ENCODE measurements at places on chromosomes 4 and X.

GRCh38 chrX:66912417-66912816 lies 273.5 kb upstream of the EDA2R start:
- no peak for DNase-seq

GRCh38 chr4:24991015-24991414 lies 39.7 kb downstream of the LGI2 start:
- DNase-seq: no peak

DNA sequence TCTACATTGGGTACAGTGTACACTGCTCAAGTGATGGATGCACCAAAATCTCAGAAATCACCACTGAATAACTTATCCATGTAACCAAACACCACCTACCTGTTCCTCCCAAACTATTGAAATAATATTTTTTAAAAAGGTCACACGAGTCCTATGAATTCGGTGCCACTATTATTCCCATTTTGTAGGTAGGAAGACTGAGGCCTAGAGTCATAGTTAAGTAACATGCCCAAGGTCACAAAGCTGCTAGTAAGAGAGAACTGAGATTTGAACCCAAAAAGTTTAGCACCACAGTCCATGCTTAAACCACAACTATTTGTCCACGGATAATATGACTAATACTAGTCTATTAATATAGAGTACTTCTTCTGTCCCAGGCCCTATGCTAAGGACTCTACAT lies 2.7 kb downstream of the ARHGEF6 start:
- DNase-seq: no peak

- DNase-seq: no peak
These were observed 115.6 kb downstream of the SPANXA1 start for GRCh38 chrX:141468940-141469339.

- DNase-seq: no peak
These were observed 98.8 kb downstream of the CDS1 start for GRCh38 chr4:84681486-84682274.

- no peak for DNase-seq
These were observed 4.2 kb downstream of the MID2 start for GRCh38 chrX:107829878-107830277.

- no peak for DNase-seq
These were observed 48.8 kb upstream of the SHOX start for GRCh38 chrX:581720-582298.

DNA sequence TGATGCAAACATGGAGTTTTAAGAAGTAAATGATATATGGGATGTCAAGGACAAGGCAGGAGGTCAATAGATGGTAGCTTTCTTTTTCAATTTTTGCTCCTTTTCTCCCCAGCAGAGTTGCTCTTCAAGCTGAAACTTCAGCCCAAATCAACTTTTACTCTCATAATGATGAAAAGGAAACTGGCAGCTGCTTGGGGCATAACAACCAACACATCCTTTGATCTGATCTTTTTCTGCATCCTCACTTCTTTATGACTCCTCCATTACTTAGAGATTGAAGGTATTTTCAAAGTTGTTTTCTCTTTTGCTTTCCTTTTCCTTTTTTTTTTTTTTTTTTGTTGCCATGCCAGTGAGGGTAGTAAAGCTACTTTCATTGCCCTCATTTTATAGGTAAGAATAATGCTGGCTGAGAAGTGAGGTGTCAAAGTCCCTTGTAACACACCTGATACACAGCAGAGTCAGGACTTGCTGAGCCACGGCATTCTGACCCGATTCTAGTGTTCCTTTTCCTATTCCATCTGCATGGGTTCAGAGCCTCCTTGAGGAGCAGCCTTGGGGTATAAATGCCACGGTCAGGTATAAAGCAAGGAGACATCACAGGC lies 26.9 kb downstream of the SLC2A9 start:
- no peak for DNase-seq

- no peak for DNase-seq
These were observed 452.3 kb downstream of the ZIC3 start for GRCh38 chrX:138018145-138018799.

- no peak for DNase-seq
These were observed 37.0 kb downstream of the FNIP2 start for GRCh38 chr4:158805635-158806471.

- no peak for DNase-seq
These were observed 79.7 kb downstream of the SHROOM2 start for GRCh38 chrX:9865804-9866472.

GRCh38 chr4:83114576-83114975 lies at the start of gene PLAC8:
TSS of gene PLAC8 (minus strand) at chr4:83114729. CDS start at chr4:83107921, 6,808 bp downstream.
- DNase-seq: no peak

DNA sequence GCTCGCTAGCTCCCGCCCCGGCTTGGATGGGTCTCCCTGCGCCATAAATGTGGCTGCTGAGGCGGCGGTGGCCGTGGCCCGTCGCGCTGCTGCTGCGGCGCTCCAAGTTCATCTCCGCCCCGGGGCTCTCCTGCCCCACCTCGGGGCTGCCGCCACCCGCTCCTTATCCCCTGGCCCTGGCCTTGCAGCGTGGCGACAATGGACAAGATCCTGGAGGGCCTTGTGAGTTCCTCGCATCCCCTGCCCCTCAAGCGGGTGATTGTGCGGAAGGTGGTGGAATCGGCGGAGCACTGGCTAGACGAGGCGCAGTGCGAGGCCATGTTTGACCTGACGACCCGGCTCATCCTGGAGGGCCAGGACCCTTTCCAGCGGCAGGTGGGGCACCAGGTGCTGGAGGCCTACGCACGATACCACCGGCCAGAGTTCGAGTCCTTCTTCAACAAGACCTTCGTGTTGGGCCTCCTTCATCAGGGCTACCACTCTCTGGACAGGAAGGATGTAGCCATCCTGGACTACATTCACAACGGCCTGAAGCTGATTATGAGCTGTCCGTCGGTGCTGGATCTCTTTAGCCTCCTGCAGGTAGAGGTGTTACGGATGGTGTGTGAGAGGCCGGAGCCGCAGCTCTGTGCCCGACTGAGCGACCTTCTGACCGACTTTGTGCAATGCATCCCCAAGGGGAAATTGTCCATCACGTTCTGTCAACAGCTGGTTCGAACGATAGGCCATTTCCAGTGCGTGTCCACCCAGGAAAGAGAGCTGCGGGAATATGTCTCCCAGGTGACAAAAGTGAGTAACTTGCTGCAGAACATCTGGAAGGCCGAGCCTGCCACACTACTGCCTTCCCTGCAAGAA lies 763 bp downstream of the USP38 start:
- DNase-seq: no peak

- DNase-seq: no peak
These were observed 70.8 kb downstream of the STIM2 start for GRCh38 chr4:26931451-26931850.

DNA sequence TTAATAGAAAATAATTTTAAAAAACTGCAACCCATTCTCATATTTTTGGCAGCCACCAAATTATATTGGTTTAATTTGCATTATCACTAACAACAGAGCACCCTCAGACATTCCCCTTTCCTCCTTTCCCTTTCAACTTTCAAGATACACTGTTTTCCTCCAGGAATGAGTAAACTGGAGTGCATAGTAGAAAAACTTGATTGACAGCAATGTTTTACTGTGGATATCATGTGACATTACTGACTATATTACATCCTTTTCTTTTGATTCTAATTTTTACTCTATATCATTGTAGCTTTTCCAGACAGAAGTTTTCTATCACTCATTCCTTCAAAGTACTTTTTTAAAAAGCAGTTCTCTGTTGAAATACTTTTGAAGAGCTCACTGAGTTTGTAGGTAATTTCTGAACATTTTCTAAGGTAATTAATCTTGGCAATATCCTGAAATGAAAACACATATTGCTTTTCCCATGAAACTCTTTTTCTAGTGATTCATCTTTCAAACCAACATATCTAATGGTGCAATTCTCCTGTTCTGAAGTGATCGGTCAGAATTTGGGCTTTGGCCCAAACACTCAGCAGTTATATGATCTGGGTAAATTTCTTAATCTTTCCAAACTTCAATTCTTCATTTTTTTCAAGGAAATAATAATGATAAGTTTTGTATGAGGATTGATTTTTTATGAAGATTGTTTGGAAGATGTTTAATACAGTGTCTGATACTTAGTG lies 920.4 kb upstream of the EPHA5 start:
- DNase-seq: no peak

DNA sequence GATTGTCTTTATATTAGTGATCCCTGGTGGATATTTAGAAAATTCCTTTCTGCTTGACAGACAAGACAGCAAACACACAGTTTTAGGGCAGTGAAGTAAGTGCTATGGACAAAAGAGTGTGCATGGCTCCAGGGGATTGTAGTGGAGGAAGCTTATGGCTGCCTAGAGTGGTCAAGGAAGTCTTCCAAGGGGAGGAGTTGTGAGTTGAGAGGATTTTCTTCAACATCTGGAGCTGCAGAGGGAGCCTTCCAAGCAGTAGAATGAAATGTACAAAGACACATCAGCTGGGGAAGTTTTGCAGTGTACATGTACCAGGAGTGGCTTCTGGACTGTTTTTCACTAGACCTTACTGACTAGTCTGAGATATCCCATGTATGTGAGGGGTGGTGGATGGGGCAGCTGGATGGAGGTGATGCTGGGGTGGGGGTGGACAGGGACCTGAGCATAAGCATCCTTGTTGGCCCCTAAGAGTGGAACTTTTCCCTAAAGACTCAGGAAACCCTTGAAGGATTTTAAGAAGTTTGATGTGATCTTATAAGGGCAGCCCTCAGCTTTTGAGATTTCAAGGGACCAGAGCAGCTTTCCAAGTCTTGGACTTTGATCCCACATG lies 160.5 kb upstream of the TAPT1 start:
- DNase-seq: no peak

DNA sequence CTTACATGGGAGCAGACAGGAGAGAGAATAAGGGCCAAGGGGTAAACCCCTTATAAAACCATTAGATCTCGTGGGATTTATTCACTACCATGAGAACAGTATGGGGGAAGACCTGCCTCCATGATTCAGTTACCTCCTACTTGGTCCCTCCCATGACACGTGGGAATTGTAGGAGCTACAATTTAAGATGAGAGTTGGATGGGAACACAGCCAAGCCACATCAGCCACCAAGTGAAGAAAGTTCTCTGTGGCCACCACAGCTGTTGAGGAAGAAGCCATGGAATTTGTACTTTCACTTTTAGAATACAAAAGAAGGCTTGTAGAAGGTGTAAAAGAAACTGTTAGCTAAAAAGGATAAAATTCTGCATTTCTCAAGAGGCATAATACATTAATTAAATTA lies 67.0 kb upstream of the CXorf51A start:
- DNase-seq: no peak

DNA sequence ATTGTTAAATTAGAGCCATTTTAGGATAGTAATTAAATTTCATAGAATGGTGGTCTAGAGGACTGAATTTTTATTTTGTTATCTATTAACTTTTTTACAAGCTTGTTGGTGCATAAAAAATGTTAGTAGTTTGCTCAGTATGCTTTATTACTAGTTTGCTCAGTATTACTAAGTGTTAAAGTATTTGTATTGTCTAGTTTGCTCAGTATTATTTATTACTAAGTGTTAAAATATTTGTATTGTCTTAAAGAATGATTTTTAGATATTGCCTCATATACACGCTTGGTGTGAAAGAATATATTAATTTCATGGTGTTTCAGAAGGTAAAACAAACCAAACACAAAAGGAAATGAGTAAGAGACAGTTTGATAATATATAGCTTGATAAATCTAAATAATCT lies 268.4 kb upstream of the MAGEB18 start:
- DNase-seq: no peak

DNA sequence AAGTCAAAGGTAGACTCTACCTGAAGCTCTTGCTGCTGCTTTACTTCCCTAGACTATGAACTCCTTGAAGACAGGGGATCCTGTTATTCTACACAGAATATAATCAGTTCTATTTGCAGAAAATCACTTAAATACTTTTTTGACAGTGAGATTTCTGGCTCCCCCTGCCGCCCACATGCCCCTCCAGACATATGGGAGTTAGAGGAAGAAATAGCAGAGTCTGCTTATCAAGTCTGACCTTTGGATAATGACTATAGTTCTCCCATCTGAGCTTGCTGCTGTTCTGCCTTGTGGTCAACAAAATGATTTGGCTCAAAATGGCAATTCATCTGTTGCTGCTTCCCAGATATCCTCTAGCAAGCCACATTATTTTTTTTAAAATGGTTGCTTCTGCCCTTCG lies 101.1 kb downstream of the ENOX2 start:
- no peak for DNase-seq

- DNase-seq: no peak
These were observed 2726.8 kb downstream of the PCDH7 start for GRCh38 chr4:33446953-33447352.

GRCh38 chr4:72994670-72995069 lies 74.8 kb downstream of the COX18 start:
- no peak for DNase-seq

DNA sequence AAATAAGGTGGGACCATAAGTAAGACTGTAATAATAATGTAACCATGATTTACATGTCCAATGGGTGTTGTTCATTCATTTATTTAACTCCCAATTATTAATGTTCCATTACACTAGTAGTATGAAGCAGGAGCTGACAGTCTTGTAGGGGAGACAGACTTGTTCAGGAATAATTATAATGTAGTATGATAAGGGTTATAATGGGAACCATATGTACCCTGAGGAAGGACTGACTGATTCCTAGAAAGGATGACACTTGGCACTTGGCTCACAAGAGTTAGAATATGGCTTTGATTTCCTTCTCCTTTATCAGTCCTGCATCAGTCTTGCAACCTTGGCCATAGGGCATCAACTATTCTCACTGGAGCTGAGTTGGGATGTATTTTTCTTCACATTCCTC lies 24.2 kb downstream of the PCDH7 start:
- no peak for DNase-seq

DNA sequence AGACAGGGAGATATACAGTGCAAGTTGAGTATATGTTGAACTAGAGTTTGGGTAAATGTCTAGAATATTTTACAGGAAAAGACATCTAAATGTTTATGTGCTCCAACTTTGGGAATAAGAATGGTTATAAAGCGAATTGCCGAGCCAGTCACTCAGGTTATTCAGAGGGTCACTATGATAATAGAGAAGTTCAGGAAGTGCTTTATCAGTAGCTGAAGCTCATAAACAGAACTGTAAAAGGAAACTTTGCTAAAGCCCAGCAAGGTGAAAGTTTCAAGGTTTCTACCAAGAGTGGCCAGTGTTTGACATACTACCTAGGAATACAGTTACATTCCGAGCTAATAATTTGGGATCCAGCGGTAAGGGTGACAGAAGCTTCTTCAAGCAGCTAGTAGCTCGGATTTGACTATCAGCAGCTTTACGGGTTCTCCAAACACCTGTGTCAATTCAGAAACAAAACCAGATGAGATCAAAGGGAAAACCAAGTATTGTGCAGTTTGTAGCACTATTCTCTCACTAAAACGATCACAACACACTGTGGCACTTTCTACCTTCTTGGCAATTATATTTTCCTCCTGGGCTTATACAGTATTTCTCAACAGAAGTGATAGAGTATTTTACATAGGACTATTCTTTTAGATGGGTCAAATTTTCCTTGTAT lies 17.2 kb upstream of the BCLAF3 start:
- no peak for DNase-seq

- no peak for DNase-seq
These were observed 112.7 kb downstream of the TBL1X start for GRCh38 chrX:9577555-9577954.

DNA sequence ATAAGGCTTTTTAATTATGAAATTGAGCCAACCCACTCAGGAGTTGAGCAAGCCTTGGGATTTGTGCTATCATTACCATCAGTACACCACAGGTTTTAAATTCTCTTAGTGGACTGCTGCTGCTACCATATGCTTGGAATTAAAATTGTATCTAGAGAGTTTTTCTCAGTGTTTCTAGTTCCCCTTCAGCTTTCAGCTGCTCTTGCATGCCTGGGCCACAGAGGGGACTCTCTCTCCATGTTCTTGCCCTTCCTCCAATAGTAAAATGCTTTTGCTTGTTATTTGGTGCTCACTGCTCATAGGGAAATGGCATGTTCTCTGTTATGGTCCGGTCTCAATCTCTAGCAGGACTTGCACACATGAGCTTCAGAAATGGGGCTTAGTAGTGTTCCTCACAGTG lies 101.9 kb downstream of the IGSF1 start:
- DNase-seq: no peak

All from NT2/D1 (cell line).